Activated CD4-positive, alpha-beta T cell treated with anti-CD3 and anti-CD28 coated beads, Interleukin-2, amount 10 ng/mL, durations not matched to agents 24 days and 14 days (primary cell): ENCODE measurements at places on chromosomes 13 and 19. TPM values are rescaled to one million over a fixed set of nuclear protein-coding genes. Genes with fewer than 3 reads are reported as not detected.

Gene HSH2D
- 22.7 and 23.1 TPM in 2 replicates for total RNA-seq

Gene ACP4
- not detected in 2 replicates for total RNA-seq

Gene DLL3
- total RNA-seq: 2.2 TPM in 2 replicates

Gene SHANK1
- not detected in 2 replicates for total RNA-seq

Gene COX7A1
- not detected in 2 replicates for total RNA-seq

Gene CD79A
- 2.6 and 2.7 TPM in 2 replicates for total RNA-seq

Gene CGB1
- total RNA-seq: not detected in 2 replicates

Gene ZNF566
- total RNA-seq: 7.2 and 8.5 TPM in 2 replicates

Gene F10
- not detected in 2 replicates for total RNA-seq

Gene CHAMP1
- total RNA-seq: 46.9 and 48.2 TPM in 2 replicates

- no peaks in the 10 kb centered on the region for H3K4me1 ChIP-seq
- H3K27me3 ChIP-seq: peaks cover 11% of the 10 kb centered on the region
- DNase-seq: no peak
- H3K4me3 ChIP-seq: no peak overlapping the region
Measured at GRCh38 chr19:722553-723101, 13.9 kb downstream of the PALM start.

GRCh38 chr13:26112843-26113242 is 61.0 kb upstream of the SHISA2 start:
- H3K4me3 ChIP-seq: no peak overlapping the region
- DNase-seq: no peak
- no peak overlapping the region for H3K27ac ChIP-seq
- no peaks in the 10 kb centered on the region for H3K27me3 ChIP-seq
- no peaks in the 10 kb centered on the region for H3K4me1 ChIP-seq

DNA sequence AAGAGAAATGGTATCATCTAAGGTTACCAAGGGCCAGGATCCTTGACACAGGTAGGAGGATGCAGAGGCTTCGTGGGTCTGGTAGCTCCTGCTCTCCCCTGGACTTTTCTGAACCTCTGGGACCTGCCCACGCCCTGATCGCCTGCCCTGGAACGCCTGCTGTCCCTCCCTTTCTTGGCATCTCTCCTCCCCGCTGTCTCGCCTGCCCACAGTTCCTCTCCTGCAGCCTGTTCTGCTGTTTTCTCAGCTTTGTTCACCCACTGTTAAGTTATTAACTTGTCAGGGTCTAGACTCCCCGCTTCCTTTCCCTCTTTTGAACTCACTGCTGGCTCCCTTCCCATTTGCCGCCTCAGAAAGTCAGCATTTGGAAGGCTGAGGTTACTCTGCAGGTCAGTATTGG is 19.8 kb downstream of the SERP2 start:
- no peaks in the 10 kb centered on the region for H3K4me1 ChIP-seq
- H3K27me3 ChIP-seq: peaks cover 6% of the 10 kb centered on the region
- no peak overlapping the region for H3K4me3 ChIP-seq
- H3K36me3 ChIP-seq: no peaks in the 10 kb centered on the region
- no peak for DNase-seq

DNA sequence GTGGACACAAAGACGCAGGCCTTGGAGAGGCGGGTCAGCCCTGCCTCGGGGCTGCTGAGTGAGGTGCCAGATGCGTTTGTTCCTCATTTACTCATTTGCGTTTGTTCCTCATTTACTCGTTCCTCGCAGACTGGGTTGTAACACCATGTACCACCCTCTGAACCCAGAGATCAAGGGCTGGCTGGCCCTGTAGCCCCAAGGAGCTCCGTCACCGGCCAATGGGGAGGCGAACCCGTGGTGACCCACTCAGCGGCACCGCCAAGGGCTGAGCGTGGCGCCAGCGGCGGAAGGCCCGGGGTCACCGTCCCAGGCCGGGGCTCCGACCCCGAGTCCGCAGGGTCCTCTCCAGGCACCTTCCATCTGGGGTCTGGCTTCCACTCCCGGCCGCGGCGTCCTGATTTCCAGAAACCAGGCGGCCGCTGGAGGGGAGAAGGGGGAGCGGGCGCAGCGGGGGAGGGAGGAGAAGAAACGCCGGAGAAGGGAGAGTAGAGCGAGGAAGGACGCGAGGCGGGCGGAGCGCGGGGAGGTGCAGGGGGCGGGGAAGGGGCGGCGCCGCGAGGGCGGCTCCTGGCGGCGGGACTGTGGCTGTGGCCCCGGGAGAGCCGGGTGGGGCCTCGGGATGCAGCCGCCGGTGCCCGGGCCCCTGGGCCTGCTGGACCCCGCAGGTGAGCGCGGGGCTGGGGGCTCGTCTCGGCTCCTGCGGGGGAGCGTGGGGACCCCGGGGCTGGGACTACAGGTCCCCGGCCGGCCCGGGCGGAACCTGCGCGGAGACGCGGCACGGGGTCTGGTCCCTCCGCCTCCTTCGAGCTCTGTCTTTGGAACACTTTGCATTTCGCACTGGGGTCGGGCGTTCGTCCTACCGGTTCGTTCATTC is at the start of gene TMEM255B:
Gene TMEM255B, plus strand, starts transcription at position 576 of the 874 bp plus-strand sequence. Its CDS starts 44 bp downstream, at position 620.
- no peak within 1 kb of the TSS for H3K27ac ChIP-seq
- H3K4me3 ChIP-seq: peak within 1 kb of the TSS; percentile 91
- no peaks in the 10 kb centered on the region for H3K36me3 ChIP-seq
- peaks cover 44% of the 10 kb centered on the region for H3K27me3 ChIP-seq

- H3K4me1 ChIP-seq: peaks cover 18% of the 10 kb centered on the region
- peaks cover 42% of the 10 kb centered on the region for H3K27me3 ChIP-seq
- H3K36me3 ChIP-seq: no peaks in the 10 kb centered on the region
- DNase-seq: no peak
Measured at GRCh38 chr19:42313840-42314755, 989 bp downstream of the TMEM145 start.

DNA sequence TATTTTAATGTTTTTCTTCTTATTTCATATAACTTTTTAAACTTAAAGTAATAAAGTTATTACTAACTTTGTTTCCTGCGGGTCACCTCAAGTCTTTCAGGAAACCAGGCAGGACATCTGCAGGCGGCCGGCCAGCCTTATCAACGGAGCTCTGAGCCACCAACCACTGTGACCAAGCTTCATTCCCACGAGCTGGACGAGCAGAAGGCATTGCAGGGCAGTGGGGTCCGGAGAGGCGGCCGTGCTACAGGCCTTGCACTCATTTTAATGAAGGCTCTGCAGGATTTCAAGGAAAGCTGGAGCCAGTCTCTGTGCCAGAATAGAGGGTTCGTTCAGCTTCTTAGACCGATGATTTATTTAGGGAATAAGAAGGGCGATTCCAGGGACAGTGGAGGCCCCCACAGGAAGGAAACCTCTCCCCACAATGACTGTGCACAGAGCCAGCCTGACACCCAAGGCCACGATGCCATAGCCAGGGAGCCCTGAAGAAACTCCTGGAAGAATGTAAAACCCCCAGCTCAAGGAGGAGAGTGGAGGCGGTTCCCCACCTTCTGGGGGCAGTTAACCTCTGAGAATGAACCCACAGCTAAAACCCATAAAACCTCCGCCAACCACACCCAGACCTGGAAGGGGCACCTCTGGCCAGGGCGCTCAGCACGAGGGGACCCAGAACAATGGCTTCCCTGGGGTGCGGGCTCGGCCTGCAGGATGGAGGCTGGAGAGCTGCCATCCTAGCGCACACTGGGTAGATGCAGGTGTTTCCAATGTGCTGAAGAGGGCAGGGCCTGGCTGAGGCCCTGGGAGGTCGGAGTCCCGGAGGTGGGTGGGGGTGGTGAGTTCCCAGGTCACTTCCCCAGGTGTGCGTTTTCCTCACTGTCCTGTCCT is 75.0 kb downstream of the RASA3 start:
- H3K27me3 ChIP-seq: no peaks in the 10 kb centered on the region
- peak overlapping the region; percentile 29 for H3K27ac ChIP-seq
- peaks cover 27% of the 10 kb centered on the region for H3K36me3 ChIP-seq
- peaks cover 7% of the 10 kb centered on the region for H3K4me1 ChIP-seq
- no peak for DNase-seq
- H3K4me3 ChIP-seq: no peak overlapping the region

- no peak overlapping the region for H3K4me3 ChIP-seq
- no peak for DNase-seq
- H3K36me3 ChIP-seq: no peaks in the 10 kb centered on the region
- H3K27ac ChIP-seq: no peak overlapping the region
- H3K4me1 ChIP-seq: no peaks in the 10 kb centered on the region
- H3K27me3 ChIP-seq: no peaks in the 10 kb centered on the region
Measured at GRCh38 chr19:30159636-30160035, 212.5 kb upstream of the ZNF536 start.

DNA sequence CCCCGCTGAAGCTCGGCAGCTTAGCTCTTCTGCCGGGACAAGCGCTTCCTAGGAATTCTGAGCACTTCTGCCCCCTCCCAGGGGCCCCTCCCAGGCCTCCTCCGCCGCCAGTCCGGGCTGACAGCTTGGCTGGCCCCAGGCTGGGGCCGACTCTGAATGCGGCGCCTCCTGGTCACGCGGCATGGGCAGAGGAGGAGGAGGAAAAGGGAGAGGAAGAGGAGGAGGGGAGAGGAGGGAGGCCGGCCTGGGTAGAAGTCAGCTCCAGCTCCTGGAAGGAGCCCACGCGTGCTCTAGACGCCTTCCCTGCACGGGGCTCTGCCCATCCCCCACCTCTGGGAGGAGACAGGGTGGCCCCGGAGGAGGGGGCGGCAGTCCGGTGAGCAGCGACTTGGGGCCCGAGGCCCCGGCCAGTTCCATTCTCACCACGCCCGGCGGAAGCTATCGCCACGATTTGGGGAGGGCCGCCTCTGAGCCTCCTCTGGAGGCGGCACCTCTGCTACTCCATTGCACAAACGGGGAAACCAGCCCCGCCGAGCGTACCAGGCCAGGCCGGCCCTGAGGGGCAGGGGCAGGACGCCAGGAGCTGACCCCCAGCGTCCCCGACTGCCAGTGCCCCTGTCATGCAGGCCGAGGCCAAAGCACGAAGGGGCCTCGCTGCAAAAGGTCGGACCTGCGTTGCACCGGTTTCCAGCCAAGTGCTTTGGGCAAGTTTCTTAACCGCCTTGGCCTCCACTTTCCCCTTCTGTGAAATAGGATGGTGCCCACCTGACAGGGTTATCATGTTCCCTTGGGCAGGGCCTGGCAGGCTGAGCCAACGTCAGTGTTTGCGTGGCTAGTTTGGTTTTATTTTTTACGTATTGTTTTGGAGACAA is 31.6 kb downstream of the CCNE1 start:
- no peaks in the 10 kb centered on the region for H3K27me3 ChIP-seq
- peaks cover 26% of the 10 kb centered on the region for H3K4me1 ChIP-seq
- peak overlapping the region; percentile 81 for H3K4me3 ChIP-seq
- H3K36me3 ChIP-seq: no peaks in the 10 kb centered on the region

DNA sequence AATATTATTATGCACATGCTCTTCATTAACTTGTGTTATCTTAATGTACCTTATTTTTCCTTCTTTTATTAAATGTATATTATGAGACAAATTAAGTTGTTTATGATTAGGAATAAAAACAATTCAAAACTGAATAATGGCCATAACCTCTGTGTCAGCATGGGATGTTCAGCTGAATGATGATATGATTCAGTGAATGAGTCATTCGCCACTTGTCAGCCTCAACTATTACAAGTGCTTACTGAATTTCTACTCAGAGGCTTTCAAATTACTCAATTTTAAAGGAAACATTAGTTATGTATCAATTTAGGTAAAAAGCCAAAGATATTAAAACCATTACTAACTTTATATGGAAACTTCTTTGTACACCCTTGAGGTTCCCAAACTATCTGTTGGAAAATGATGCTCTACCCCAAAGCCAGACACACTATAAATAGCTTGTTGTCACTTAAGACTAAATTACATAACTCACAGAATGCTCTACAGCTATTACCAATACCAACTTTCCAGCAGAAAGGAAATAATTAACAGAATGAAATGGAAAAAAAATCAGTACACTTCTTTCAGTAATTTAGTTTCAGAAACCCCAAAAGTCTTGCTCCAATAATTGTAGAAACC is 14.4 kb downstream of the LIG4 start:
- H3K4me1 ChIP-seq: peaks cover 16% of the 10 kb centered on the region
- no peaks in the 10 kb centered on the region for H3K36me3 ChIP-seq
- H3K27me3 ChIP-seq: peaks cover 24% of the 10 kb centered on the region
- H3K27ac ChIP-seq: no peak overlapping the region
- H3K4me3 ChIP-seq: no peak overlapping the region
- no peak for DNase-seq

GRCh38 chr19:58182577-58182988 is 278 bp upstream of the ZNF274 start:
- peak overlapping the region; percentile 96 for H3K27ac ChIP-seq
- DNase-seq: no peak
- peak overlapping the region; percentile 97 for H3K4me3 ChIP-seq
- H3K4me1 ChIP-seq: peaks cover 13% of the 10 kb centered on the region

DNA sequence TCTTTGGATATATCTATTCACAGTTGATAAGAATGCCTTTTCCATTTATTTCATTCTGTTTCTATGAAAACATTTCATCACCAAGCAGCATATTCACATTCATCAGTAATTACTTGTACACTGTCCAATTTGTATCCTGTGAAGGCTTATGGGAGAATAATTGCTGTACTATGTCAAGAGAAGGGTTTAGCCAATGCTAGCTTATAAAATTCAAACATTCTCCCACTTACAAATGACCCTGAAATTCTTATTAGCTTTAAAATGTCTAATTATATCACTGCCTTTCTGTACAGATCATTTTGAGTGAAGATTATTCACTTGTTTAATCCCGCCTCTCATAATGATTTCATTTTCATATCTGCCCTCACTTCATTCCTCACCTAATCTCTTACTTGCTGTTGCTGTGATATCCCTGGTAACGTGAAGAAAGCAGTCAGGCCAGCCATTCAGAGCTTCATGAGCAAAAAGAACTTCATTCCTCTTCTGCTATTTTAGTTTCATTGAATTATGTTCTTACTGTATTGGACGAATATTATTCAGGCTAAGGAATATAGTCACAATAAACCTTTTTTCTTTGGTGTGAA is 778.7 kb downstream of the OLFM4 start:
- no peaks in the 10 kb centered on the region for H3K4me1 ChIP-seq
- no peak for DNase-seq
- no peak overlapping the region for H3K27ac ChIP-seq
- no peaks in the 10 kb centered on the region for H3K36me3 ChIP-seq
- H3K4me3 ChIP-seq: no peak overlapping the region
- H3K27me3 ChIP-seq: no peaks in the 10 kb centered on the region

DNA sequence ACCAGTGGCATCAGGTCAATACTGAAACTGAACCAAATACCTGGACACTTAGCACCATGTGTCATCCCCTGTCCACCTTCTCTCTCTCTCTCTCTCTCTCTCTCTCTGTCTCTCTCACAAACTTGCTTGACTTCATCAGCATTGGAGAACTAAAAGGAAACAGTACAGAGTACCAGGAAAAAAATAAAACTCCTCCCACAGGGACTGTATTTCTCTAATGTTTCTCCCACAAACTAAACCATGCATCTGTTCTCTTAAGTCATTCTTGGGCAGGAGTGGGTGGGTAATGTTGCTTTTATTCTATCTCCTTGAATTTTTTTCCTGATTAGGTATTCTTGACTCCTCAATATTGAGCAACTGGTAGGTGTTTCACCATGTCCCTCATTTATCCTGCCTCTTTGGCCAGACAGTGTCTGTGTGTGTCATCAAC is 112.9 kb upstream of the CACNA1A start:
- H3K4me1 ChIP-seq: no peaks in the 10 kb centered on the region
- H3K27me3 ChIP-seq: peaks cover 24% of the 10 kb centered on the region
- DNase-seq: no peak
- no peaks in the 10 kb centered on the region for H3K36me3 ChIP-seq
- no peak overlapping the region for H3K27ac ChIP-seq

- DNase-seq: no peak
- no peaks in the 10 kb centered on the region for H3K36me3 ChIP-seq
- no peaks in the 10 kb centered on the region for H3K4me1 ChIP-seq
- H3K27me3 ChIP-seq: no peaks in the 10 kb centered on the region
- no peak overlapping the region for H3K4me3 ChIP-seq
- no peak overlapping the region for H3K27ac ChIP-seq
Measured at GRCh38 chr13:20435616-20436368, 89.9 kb downstream of the CRYL1 start.

GRCh38 chr19:7869453-7869909 is 4.7 kb downstream of the PRR36 start:
- H3K4me3 ChIP-seq: peak overlapping the region; percentile 74
- no peaks in the 10 kb centered on the region for H3K36me3 ChIP-seq
- peaks cover 30% of the 10 kb centered on the region for H3K4me1 ChIP-seq
- no peak overlapping the region for H3K27ac ChIP-seq
- H3K27me3 ChIP-seq: peaks cover 38% of the 10 kb centered on the region
